ENCODE measurements at places on chromosomes 3 and 15.

DNA sequence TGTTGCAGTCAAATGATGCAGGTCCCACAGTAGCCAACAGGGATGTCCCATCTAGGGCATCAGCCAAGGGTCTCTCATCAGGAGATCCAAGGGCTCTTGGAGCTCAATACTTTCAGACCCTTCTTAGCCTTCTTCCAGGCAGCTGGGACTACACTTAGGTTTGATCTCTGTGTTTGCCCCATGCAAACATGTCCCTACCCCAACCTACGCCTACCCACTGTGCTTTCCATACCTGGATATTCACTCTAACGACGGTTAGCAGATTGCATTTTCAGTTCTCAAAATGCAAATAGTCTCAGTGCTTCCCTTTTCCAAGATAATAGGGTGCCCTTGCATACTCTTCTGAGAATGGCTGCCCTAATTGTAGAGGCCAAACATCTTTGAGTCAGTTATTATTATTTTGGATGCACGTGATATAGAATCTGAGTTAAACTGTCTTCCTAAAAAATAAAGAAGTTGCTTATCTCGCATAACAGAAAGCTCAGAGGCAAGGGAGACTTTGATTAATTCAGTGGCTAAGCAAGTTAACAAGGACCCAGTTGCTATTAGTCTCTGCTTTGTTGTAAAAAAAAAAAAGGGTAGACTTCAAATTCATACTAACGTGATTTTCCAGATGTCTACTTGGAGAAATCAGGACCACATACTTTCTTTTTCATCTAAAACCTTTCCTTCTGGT is 1.0 kb upstream of the CEP70 start:
- DNase-seq: no peak

- no peak for DNase-seq
These were observed 86.0 kb downstream of the PLXNA1 start for GRCh38 chr3:127068871-127069270.

GRCh38 chr3:46710229-46710628 is 7.4 kb downstream of the PRSS50 start:
- no peak for DNase-seq

- peak; percentile 57 for DNase-seq
These were observed 218 bp upstream of the TRPC1 start for GRCh38 chr3:142723665-142723967.

DNA sequence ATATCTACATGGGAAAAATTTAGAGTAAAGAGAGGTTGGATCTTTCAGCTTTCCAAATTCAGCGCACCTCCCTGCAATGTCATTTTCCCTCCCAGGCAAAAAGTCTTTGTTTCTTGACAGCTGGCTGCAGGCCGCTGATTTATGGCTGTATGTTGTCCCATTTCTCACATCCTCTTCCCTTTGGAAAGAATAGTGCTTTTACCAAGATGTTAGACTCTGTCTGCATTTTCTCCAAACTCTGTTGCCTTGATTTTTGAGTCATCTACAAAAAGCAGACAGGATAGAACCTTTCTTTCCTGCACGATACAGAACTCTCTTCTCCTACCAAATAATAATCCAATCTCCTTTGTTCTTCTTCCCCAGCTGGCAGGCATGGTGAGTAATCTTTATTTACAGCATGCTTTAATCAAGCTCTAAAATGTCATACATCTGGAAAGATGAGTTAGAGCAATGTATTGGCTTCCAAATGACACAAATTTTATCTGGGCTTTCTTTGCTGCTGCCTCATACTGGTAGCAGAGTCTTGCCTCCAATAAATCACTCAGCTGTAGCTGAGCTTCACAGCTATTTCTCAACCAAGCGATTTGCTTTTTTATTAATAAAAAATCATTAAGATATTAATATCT is 101.9 kb downstream of the PIK3R4 start:
- no peak for DNase-seq

DNA sequence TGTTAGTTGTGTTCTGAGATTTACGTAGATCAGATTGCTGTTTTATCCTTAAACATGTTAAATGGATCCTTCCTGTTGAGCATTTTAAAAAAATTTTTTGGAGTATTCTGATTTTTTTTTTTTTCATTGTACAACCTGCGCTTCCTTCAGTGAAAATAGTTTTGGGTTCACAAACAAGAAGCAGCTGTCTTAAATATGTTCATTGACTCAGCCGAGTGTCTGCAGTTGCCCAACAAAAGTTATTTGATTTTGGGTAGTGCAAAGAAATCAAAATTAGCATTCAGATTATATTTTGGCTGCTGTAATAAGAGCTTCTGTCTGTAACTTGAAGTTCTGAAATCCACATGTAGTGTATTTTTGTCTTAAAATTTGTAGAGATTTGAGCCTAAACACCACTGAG is 148.2 kb downstream of the BBX start:
- DNase-seq: no peak

- no peak for DNase-seq
These were observed 67.9 kb upstream of the UNC13C start for GRCh38 chr15:53910236-53910849.

DNA sequence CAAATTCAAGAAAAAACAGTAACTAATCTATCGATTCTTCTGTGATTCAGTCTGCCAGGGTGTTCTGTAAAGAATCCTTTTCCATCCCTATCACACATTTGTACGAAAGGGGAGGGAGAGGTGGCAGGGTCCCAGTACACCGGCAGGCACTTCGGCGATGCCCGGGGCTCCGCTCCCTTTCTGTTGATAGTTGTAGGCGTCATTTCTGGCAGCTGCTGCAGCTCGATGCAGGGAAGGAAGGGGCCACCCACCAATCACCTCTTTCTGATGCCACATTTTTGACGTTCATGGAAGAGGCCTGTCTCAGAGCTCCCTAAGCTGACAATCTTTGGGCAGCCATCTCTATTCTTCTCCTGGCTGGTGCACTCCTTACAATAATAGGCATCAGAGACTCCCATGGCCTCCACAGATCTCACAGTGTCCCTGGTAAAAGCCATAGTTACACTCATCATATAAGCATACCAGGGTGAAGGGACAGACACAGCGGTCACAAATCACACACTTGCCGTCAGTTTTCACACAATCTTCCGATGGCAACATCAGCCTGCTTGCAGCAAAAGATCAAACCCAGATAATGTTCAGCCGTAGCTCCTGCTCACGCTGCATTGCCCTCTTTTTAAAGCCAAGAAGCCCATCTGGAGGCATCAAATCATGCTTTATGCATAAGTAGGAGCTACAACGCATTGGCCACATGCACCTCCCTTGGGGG is 60.8 kb upstream of the ZBTB38 start:
- no peak for DNase-seq

DNA sequence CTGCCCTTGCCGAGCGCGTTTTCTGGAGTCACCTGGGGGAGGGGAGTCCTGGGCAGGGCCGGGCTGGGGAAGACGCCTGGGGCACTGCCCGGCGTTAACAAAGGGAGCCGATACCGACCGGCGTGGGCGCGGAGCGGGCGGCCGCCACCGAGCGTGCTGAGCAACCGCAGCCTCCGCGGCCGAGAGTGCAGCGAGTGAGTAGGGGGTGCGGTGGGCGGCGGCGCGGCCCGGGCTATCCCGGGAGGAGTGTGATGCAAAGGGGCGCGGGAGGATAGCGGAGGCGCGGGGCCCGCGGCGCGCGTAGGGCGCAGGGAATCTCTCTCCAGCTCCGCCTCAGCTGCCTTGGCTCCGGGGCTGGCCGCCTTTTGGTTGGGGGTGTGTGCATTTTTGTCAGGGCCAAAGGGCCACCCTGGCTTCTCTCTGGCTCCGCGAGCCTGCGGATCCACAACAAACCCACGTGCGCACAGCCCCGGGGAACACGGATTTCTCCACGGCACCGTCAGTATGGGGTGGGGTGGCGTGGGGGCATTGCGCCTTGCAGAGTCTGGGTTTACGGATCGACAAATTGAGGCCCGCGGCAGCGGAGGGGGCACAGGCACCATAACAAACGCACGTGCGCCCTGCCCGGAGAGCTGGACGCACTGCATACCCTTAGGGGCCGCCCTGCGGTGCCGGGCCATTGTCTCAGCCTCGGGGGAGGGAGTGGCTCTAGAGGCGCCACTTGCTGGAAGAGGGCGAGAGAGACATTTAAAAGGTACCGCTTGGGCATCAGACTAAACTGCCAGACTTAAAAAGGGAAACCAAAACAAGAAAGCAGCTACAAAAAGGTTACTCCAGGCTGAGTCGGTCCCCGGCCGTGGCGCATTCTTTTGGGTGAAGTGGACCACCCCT is 560 bp downstream of the ST6GAL1 start:
- DNase-seq: peak; percentile 44

- no peak for DNase-seq
These were observed 246.1 kb downstream of the NFKBIZ start for GRCh38 chr3:102095383-102095782.

DNA sequence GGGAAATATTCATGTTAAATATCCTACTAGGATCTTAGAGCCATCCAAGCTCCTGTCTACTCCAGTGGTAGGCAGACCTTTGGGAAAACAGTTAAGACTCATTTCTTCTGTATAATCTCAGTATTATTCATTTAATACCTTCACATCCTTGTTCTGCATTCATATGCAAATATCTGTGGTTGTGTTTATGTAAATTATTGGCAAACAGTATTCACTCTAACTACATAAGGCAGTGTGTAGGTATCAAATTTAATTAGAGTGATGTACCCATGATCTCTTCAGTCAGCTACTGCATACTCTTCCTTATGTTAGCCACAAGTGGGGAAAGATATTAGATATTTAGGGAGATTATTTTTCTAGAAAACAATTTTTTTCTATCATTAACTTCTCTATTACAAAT is 200.8 kb upstream of the SLC2A2 start:
- no peak for DNase-seq

- DNase-seq: no peak
These were observed 1.9 kb downstream of the CNBP start for GRCh38 chr3:129181819-129182218.

- no peak for DNase-seq
These were observed 22.4 kb downstream of the GYG1 start for GRCh38 chr3:149013726-149014125.

- no peak for DNase-seq
These were observed 49.9 kb downstream of the CASR start for GRCh38 chr3:122233101-122233952.

DNA sequence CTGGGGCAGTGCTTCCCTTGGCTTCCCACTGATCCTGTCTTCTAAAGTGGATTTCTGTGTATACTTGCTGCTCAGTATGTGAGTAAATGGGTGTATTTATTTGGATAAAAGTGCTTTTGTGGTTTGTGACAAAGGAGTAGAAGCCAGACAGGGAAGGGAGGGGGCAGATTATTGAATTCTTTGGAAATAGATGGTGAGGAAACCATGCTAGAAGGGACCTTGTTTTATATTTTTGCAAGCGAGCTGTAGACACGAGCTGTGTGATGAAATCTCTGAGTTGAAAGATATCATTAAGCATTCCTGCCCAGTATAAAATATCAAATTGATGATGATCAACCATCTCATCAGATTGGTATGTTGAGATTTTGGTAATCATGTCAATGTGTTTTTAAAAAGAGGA is 68.9 kb downstream of the DUT start:
- DNase-seq: no peak

DNA sequence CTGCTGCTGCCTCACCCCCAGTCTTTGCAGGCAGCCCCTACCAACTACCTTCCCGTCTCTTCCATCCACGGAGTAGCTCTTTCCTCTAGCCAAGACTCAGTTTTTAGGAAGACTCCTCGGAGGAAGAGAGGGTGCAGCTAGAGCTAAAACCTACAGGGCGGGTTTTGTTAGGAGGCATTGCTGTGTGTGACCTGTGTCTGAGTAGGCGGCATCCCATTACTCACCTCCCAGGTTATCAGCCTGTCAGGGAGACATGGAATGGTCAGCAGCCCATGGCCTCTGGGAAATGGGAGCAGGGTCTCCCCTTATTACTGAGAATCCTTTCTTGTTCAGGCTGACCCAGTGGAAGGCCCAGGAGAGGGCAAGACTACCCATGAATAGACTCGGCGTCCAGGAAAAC is 43.8 kb upstream of the FGD5 start:
- DNase-seq: no peak

- DNase-seq: no peak
These were observed 163.1 kb downstream of the ROBO1 start for GRCh38 chr3:79604681-79605080.

DNA sequence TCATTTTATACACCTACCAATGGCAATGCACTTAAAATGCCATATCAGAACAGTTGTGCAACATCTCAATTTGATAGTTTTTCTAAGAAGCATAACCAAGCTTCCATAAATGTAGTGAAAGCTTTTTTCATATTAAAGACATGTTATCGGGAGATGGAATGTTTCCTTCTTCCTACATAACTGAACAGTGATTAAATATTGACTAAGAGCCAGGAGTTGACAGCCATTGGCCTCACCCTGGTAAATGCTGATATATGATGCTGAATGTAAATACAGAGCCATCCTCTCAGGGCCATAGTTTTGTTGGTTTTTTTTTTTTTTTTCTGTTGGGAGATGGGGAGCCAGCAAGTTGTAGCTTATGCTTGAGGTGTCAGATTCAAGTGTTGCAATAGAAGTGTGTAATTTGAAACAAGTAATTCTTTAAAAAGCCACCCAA is 203.3 kb upstream of the IL12A start:
- no peak for DNase-seq

- no peak for DNase-seq
These were observed 21.2 kb downstream of the GABRA5 start for GRCh38 chr15:26887926-26888666.

DNA sequence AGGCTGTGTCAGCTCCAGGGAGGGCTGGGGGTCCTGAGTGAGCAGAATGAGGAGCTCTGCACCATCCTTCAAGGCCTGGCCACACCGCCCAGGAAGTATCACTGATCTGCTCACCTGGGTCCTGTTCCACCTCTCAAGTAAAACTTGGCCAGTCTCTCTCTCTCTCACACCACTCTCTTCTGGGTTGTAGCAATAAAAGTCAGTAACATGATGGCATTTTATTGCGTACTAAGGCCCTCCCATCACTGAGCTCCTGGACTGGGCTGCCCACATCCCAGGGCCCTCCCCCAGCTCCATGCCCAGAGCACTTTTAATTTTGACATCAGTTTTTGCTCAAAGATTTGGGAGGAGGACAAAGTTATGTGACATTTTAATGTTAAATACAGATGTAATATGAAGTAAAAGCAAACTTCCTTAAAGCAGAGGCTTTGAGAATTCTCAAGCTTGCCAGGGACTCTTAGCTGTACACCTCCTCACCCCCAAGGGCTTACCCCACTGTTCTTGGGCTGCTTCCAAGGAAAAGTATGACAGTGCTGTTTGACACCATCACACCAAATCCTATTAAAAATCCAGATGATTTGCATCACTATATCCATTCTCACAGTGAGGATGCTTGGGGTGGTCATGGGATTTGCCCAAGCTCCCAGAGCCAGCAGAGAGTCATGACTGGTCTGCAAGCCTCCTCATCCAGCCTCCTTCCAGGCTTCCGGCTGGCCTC is 105.1 kb upstream of the SLCO2A1 start:
- no peak for DNase-seq

DNA sequence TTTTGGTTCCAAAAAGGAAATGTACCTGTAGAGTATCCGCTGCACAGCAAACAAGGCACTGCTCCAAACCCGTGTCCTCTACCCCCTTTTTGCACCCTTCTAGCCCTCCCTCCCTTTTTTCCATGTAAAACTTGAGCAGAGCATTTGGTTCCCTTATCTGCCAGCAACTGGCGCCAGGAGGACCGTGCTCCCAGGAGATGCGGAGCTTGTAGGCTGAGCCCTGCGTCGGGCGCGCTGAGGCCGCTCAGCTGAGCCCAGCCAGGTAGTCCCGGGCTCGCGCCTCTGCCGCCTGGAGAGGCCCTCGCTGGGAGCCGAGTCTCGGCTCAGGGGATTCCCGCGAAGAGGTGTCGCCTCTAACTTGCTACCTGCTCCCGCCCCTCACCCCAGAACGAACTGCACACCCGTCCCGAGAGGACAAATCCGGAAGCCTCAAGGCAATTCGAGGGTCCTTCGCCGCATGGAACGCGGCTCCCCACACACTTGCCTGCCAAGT is 575 bp downstream of the TRPM7 start:
- DNase-seq: peak; percentile 64

GRCh38 chr3:33202711-33203457 is 15.7 kb downstream of the SUSD5 start:
- no peak for DNase-seq
